Kidney glomerular epithelial cell (primary cell): ENCODE measurements at places on chromosomes 3 and 15.

DNA sequence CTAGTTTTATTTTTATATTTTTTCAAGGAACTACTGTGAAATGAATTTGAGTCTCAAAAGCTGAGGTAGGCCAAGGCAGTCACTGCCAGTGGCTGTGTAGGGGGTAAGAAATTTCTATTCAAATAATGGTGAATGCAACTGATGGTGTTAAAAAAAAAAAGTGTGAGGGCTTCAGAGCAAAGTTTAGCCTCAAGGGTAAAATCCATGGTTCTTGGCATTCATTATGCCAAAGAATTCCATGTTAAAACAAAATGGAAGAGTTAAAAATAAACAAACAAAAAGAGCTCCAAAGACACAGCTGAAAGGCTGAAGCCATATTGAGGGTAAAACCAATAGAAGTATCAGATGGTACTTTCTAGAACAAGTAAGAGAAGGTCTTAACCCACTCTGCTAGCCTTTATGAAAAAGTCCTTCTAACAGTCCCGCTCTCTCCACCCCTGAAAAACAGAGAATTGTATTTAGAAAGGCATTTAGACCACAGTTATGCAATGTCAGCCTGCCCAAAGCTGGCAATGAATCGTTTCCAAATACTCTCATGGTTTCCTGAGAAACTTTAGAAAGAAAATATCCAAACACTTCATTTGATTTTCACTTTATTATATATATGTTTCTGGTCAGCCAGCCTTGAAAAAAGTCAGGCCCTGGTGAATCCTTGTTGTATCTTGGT is 158.4 kb upstream of the GMNC start:
- DNase-seq: no peak

DNA sequence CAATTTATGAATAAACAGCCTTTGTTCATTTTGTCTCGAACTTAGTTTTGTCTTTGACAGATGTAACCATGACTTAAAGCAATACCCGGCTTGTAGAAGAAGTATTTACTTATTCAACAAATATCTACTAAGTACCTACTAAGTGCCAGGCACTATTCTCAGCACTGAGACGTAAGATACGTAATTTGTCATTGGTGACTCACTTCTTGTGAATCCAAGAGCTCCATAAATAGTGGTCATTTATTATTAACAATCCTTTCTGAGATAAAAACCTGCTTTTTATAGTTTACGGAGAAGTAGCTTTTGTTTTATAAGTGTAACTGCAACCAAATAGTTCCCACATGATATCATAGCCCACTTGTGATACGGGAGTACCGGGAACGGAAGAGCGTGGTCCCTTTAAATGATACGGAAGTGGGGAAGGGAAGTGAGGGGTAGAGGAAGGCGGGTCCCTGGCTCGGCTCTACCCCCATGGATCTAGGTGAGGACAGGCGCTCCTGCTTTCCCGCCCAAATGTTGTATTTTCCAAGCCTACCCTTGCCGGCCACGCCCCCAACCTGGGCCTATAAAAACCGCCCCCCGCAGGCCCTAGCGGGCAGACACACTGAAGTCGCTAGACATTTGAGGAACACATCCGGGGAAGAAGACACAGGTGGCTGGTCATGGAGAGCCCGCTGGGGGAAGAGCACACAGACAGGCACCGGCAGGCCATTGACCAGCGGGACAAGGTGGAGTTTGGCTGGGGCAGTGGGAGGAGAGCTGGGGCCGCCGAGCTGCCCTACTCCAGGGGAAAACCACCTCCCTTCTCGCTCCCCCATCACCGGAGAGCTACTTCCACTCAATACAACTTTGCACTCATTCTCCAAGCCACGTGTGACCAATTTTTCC is at the start of gene SAMMSON:
SAMMSON (plus strand) TSS at position 594 of the 888 bp plus-strand sequence.
- no peak for DNase-seq

DNA sequence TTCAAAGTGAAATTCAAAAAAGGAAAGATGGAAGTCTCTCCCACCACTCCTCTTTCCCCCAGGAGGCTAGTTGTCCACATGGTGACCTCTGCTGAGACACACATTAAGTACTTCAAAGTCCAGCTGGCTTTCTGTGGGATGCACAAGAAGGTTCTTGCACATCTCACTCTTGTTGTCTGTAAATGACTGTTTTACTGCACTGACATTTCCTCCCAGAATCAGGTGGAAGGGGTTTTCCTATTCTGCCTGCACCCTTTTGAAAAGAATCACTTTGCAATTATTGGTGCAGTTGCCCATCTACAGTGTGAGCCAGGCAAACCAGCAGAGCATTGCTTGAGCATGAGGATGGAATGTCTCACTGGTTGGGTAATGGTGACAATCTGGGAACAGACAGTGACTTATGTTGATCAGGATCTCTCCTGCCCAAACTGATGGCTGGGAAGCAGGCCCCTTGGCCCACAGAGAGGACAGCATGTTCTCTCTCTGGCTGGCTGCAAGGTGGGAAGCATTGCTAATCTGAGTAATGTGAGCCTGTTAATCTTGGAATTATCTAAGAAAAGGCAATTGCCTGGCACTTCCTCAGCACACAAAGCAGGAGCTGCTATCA is 347.7 kb upstream of the SATB1 start:
- DNase-seq: no peak

GRCh38 chr15:42903388-42904324 is 16.9 kb downstream of the TTBK2 start:
- DNase-seq: no peak

DNA sequence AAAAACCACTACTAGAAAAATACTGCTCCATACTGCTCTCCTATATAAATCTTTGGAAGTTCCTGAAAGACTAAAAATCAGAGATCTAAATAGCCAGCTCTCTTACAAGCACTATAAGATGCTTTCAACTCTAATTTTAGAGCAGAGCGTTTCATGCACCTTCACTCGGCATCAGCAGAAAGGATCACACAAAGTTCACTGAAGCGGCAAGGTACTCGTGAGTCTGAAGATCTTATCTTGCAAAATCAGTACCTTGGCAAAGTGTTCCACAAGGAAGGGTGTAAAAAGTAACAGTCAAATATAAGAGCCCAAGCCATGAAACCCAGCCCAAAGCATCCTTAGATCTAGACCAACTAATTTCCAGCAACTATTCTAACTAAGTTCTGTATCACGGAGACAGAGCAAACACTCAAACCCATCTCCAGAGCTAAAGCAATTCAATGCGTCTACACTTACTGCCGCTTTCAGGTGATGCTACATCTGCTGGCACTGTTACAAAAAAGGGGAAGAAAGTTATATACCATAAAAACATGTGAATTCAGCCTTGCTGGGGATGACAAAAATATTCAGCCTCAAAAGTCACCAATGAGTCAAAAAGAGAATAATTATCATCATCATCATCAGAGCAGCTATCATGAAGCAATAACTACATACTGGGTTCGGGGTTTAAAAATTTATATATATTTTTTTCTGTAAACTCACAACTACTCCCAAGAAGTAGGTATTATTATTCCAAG is 16.3 kb downstream of the VPS39 start:
- DNase-seq: no peak

DNA sequence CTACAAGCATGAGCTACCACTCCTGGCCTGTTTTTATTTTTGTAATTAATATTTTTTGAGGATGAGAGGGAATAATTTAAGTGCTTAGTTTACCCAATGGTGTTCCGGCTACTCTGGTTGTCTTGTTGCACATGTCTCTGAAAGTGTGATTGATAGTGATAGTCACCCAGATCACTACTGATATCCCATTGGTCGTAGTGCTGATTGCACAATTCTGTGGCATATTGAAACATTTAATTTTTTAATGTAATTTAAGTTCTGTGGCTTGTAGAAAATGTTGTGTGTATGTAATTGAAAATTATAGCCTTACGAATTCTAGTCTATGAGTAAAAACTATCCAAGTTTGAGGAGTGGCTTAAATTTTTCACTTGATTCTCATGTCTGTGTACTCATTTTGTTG is 11.9 kb downstream of the ARIH2 start:
- no peak for DNase-seq

- DNase-seq: no peak
Measured at GRCh38 chr15:58536414-58536813, 104.6 kb downstream of the LIPC start.

DNA sequence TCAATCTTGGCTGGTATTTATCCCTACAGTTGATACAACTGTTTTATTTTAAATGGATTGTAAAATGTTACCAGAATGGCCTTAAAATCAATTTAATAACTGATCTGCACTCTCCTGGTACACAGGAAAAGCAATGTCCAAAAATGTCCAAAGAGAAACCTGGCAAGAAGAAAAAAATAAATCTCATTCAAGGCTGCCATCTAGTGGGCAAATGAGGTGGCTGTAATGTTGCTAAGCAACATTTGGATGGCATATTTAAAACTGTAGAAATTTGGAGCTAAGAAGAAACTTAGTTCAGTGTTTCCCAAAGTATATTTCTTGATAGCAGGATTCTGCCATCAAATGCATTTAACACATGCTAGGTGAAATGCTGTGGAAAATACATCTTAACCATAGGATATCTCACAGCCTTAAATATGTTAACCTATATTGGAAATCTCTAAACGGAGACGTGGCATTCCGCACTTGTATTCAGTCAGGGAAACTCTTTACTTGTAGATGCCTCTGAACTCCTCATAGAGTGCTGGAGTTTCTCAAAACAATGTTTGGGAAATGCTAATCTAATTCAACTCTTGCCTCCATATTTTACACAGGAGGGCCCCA is 216.8 kb downstream of the ERC2 start:
- peak; percentile 41 for DNase-seq

DNA sequence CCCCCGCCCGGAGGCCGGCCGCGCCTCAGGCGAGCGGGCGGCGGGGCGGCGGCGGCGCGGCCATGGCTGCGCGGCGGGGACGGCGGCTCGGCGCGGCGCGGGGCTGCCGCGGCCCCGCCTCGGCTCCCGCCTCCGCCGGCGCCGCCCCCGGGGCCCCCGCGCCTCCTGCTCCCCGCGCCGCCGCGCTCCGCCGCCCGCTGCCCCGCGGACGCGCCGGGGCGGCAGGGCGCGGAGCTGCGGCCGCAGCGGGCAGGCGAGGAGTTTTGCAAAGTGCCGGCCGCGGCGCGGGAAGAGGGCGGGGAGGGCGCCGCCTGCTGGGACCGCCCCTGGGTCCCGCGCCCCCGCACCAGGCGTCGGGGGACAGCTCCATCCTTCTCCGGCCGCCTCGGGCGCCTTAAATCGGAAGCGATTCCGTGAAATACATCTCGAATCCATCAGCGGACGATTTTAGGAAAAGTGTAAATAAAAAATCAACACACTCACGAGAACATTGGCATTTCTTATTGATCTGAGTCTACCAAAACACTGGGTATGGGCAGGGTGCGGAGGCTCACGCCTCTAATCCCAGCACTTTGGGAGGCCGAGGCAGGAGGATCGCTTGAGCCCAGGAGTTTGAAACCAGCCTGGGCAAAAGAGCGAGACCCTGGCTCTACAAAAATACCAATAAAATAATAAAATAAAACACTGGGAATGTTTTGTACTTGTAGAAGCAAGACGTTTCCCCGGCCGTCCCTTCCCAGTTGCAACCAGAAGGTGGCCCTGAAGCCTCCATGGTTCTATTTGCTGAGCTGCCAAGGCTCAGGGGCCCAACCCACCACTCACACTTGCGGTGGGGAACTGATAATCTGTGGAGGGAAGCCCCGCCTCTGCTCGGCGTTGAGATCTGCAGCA is 136.9 kb downstream of the NUP210 start:
- DNase-seq: no peak

GRCh38 chr3:15297608-15298350 is 34.6 kb downstream of the SH3BP5 start:
- no peak for DNase-seq

- no peak for DNase-seq
Measured at GRCh38 chr15:62734706-62735105, 307.8 kb upstream of the TPM1 start.

DNA sequence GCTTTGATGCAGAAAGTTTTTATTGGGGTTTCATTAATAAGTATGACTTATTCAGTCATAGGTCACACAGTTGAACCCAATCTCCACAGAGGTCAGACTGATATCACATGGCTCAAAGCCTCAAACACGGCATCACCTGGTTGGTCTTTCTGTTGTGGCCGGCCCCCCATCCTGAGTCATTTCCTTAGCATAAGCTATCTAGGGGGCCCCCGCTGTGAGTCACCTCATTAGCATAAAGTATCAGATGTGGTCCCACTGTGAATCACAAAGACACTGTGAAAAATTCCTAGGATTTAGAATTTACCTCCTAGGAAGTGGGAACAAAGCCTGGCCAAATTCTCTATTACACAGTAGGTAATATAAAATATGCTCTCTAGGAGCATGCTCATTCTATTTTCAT is 502.2 kb downstream of the PYDC2 start:
- peak; percentile 52 for DNase-seq

GRCh38 chr3:43707998-43708397 is 17.3 kb downstream of the ABHD5 start:
- DNase-seq: peak; percentile 93

GRCh38 chr15:26113296-26113695 is 250.2 kb upstream of the ATP10A start:
- no peak for DNase-seq

GRCh38 chr3:116445311-116445841 is at the start of gene LSAMP:
LSAMP (minus strand) TSS chr3:116445487.
- no peak for DNase-seq

DNA sequence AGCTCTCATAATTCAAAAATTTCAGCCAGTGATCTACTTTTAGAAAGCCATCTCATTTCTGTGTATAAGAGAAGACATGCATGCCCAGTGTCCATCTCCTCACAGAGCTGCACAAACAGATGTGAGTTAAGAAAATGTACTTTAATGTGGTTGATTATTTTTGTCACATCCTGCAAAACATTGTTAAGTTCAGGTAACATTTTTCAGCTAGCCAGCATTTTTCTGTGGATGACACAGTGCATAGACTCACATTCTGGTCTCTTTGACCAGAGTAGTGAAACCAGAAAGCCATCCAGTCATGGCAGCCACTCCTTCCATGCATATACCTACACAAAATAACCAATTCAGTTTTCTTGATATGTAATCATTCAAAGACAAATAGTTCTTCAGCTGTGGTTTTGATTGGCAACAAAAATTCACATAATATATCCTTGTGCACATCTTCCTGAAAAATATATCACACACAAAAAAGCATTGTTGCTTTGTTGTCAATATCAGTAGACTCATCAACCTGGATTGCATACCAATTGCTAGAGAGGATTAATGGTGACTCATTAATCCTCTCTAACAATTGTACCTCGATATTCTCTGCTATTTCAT is 2.1 kb upstream of the PLSCR1 start:
- DNase-seq: no peak

DNA sequence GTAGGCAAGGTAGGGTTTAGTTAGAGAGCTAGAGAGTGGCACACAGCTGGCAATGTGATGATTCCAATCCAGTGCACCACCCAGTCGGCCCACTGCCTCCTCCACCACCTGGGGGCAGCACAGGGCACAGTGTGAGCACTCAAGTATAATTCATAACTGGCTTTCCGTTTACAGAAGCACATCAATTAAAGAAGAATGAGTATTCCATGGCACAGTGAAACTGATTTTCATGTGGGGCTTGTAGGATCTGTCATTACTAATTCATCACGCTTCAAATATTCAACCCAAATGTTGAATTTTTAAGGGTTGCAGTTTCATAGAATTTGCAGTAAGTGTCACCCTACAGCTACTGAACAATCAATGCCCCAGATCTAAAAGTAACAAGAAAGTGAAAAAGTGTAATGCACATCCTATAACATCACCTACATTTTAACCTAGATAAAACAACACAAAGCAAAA is 149.9 kb downstream of the IGSF11 start:
- DNase-seq: peak; percentile 45
